Nasal cavity respiratory epithelium epithelial cell of viscerocranial mucosa (primary cell): ENCODE measurements at places on chromosomes 3 and 15. TPM values are rescaled to one million over a fixed set of nuclear protein-coding genes. Genes with fewer than 3 reads are reported as not detected.

Gene SPINK8
- not detected in 2 replicates for total RNA-seq

Gene WDR49
- 0.07 and 0.34 TPM in 2 replicates for total RNA-seq

Gene SLC24A5
- not detected in 2 replicates for total RNA-seq

Gene GOLGA6D
- under 0.01 TPM in 1 of 2 replicates, not detected in the other for total RNA-seq

Gene LRRK1
- total RNA-seq, result 4.8 and 14.3 TPM in 2 replicates

Gene MELTF
- total RNA-seq, result 1.0 and 24.5 TPM in 2 replicates

Gene SYNPR
- not detected in 2 replicates for total RNA-seq

Gene CD276
- 16.4 and 71.6 TPM in 2 replicates for total RNA-seq

Gene PLSCR5
- not detected in 2 replicates for total RNA-seq

Gene ATP1B3
- 101 and 164 TPM in 2 replicates for total RNA-seq

Gene PIERCE2
- total RNA-seq, result 1.4 and 2.1 TPM in 2 replicates

Gene WDR53
- 11.9 and 17.1 TPM in 2 replicates for total RNA-seq

Gene CHDH
- total RNA-seq, result under 0.01 and 0.21 TPM in 2 replicates

Gene CCDC39
- under 0.01 TPM in 1 of 2 replicates, not detected in the other for total RNA-seq

Gene LRRIQ4
- total RNA-seq, result not detected in 2 replicates

Gene DPPA2
- not detected in 2 replicates for total RNA-seq

Gene RPN1
- total RNA-seq, result 332 and 616 TPM in 2 replicates

Gene MEF2A
- total RNA-seq, result 16.7 and 47.3 TPM in 2 replicates

Gene ATRIP
- total RNA-seq, result 5.1 and 5.4 TPM in 2 replicates

Gene IL17RD
- 1.4 and 7.7 TPM in 2 replicates for total RNA-seq

Gene ROBO1
- 46.1 and 110 TPM in 2 replicates for total RNA-seq

Gene POPDC2
- total RNA-seq, result 0.28 and 0.34 TPM in 2 replicates

Gene MGLL
- total RNA-seq, result 35.9 and 62.9 TPM in 2 replicates

Gene PYGO1
- total RNA-seq, result 0.34 and 2.8 TPM in 2 replicates

Gene ARHGEF26
- 0.34 and 0.85 TPM in 2 replicates for total RNA-seq
